CD4-positive, alpha-beta T cell treated with Interleukin-15 for 1 hour (primary cell): ENCODE measurements at places on chromosomes 13 and 19.
A peak's percentile ranks its signal among the peaks of the same experiment; 100 is the strongest.

DNA sequence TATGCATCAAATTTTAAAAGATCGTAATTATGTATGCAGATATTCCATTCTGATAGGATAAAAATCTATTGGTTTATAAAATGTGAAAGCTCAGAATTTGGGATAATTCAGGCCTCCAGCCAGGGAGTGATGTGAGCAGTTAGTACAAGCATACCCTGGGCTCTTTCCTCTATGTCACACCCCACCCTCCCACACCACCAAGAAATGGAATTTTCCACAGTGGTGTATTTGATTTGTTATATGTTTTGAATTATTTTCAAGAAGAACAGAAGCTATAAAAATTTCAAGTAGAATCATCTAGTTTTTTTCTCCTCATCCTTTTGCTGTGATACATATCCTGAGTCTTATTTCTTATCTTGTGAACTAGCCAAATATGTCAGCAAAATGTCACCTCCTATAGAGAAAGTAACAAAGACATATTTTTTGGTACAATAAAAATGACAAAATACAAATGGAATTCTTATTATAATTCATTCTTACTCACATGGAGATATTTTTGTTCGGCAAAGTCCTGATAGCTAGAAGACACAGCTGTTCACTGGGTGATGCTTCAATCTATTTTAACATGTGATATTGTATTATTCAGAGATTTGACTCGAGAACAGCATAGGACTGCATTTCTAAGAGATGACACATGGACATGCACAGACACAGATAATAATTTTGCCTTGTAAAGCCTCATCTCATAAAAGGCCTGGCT is 61.2 kb upstream of the FRY start:
- no peak for DNase-seq

DNA sequence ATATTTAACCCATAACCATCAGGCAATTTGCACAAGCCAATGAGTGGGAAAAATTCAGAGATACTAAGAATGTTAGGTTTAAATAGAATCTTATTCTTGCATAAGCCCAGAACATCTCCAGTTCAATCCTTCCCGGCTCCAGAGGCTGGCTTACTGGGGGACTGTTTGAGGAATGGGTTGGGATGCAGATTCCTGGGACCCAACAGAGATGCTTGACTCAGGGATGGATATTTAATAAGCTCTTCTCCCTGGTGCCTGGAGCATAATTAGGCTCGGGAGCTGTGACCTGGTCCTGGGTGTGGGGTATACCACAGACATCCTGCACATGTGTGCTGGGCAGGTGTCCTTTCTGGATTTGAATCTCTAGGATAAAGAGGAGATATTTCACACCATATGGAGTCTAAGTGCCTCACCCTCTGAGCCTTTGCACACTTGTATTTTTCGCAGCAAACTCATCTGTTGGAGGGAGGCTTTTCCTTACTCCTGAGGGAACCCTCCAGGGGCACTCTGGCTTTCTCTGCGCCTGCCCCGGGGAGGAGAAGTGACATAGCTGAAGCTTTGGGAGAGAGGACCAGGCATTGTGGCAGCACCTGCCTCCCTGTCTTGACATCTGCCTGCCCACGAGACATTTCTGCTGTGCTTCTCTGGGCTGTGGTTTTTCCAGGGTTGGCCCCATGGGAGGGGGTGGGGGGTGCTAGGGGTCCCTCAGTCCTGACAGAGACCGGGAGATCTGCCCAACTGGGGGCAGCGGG is 36.1 kb upstream of the ANKRD10 start:
- DNase-seq = no peak

DNA sequence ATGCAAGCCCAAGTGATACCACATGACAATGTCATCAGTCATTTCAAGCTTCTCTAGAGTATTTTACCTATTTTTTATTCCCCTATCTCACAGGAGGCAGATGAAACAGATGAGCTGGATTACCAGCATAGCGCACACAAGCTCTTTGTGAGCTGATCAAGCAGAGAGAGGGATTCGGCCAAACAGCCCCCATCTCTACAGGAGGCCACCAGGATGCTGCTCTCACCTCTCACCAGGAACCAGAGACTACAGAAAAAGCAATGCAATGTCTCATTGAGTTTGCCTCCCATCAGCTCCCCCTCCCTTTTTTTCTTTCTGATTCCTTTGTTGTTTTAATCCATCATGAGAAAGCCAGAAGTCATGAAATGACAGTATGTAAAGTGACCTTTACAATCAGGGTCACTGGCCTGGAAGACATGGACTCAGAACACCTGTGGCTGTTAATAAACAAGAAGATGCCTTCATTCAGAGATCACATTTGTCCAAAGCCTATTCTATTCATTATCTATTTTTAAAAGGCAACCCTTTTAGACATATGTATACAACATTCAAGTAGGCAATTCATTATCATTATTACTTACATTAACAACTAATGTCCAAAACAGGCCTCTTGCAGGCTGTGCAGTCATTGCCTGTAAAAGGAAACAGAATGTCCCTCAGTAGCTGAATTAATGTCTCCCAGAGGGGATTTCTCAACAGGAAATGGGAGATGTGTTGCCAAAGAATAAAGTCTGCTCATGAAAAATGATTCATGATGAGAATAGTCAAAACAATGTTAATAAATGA is 656.6 kb downstream of the TBC1D4 start:
- no peak for DNase-seq

DNA sequence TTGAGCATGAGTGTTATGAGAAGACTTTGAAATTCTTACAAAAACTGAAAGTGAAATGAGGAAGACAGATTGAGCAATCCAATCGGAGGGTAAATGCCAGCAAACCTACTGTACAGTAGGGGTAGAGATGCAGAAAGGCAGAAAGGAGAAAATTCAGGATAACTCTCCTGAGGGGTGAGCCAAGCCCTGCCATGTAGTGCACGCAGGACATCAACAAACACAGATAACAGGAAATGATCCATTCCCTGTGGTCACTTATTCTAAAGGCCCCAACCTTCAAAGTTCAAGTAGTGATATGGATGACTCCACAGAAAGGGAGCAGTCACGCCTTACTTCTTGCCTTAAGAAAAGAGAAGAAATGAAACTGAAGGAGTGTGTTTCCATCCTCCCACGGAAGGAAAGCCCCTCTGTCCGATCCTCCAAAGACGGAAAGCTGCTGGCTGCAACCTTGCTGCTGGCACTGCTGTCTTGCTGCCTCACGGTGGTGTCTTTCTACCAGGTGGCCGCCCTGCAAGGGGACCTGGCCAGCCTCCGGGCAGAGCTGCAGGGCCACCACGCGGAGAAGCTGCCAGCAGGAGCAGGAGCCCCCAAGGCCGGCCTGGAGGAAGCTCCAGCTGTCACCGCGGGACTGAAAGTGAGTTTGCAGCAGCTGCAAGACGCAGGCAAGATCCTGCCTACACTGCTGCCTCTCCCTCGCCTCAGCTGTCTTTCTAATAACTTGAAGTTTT is at the start of gene TNFSF13B:
TNFSF13B (plus strand) TSS at position 118 of the 728 bp plus-strand sequence; CDS start at position 296, 178 bp downstream.
- DNase-seq = peak; percentile 46

DNA sequence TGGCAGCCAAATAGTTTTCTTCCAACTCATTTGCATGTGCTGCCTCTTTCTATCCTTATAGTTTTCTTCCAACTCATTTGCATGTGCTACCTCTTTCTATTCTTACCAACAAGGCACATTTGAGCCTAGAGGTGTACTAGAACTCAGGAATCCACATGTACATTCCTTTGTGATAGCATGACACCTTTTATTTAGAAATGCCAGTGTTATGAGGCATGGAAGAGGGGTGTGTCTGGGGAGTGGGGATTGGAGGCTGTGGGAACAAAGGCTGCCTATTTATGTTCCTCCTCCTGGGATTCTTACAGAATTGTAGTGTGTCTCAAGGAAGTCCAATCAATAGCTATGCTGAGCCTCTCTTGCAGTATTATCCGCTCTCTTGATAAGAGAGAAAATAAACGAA is 966.7 kb downstream of the PCDH17 start:
- DNase-seq = no peak

GRCh38 chr19:5953030-5953589 is 24.8 kb downstream of the RANBP3 start:
- DNase-seq = no peak

DNA sequence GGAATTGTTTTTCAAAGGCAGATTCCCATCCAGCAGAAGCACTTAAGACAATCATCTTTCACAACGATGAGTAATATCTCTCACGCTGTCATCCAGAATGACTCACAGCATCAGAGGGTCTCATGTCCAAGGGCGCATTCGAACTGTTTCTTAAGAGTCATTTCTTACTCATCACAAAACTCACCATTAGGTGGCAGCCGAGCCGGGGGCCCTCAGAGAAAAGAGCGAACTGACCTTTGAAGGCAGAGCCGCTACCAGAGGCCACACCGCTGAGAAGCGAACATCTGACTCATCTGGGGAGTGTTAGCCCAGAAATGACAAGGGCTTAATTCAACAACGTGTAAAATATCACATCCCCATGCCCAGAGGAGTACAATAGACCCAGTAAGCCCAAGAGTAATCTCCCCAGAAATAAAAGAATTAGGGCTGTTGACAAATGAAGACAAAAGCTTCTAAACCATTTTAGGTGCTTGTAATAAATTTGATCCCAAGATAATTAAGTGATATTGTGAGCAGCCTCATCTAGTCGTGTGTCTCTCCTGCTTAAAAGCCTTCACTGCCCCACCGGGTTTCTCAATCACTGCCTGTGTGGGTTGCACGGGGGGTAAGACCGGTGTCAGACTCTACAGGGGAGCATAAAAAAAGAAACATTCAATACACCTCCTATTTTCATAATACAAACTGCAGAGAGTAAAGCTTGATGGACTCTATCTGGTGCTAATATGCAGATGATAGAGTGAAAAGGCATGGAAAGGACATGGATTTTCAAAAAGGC is 96.2 kb downstream of the CYSLTR2 start:
- peak; percentile 54 for DNase-seq

- DNase-seq = no peak
These were observed 6.2 kb downstream of the DNASE2 start for GRCh38 chr19:12875086-12875485.

- no peak for DNase-seq
These were observed 1571.2 kb upstream of the PRR20A start for GRCh38 chr13:55569514-55569913.

DNA sequence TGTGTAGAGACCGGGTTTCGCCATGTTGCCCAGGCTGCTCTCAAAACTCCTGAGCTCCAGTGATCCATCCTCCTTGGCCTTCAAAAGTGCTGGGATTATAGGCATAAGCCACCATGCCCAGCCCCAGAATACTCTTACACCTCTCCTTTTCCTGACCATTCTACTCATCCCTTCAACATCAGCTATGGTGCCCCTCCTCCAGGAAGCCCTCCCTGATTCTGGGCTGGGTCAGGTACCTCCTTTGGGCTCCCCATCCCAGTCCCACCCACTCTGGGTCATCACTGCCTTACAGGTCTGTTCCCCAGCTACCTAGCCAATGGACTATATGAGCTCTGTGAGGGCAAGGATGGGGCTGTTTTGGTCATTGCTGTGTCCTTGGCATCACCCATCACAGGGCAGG is 9.6 kb downstream of the TGFB1 start:
- DNase-seq = no peak

DNA sequence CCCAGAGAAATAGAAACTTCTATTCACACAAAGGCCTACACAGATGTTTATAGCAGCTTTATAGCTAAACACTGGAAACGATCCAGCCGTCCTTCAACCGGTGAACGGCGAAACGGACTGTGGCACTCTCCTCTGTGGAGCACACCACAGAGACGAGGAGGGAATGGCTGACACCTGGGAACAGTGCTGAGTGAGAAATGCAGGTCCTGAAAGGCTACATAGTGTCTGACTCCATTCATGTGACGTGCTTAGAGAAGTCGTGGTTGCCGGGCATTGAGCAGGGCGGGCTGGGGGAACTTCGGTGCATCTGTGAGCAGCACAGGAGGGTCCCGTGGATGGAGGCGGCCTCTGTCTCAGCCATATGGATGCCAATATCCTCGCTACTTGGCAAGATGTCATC is 3.1 kb upstream of the GRK1 start:
- DNase-seq = no peak

DNA sequence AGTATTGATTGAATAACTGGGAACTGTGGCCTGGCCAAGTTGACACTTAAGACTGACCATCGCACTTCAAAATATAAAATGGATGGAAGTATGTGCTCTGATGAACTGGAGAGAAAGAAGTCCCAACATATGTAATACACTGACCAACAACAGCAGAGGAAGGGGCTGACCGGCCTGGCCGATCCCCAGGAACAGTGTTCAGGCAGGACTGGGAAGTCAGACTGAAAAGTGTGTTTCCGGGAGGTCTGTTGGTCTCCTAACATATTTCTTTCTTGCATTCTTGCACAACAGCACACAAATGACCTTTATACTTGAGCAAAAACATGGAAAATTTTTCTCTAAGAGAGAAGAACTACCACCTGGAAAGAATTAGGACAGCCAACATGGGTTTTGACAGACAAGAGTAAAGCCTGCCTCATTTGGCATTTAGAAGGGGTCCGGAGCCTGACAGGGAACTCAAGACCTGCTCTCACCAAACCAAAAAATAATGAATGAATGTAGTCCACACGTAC is 297.8 kb downstream of the OXGR1 start:
- DNase-seq = no peak
